ENCODE measurements at places on chromosomes 4 and X. TPM values are rescaled to one million over a fixed set of nuclear protein-coding genes. Genes with fewer than 3 reads are reported as not detected.

DNA sequence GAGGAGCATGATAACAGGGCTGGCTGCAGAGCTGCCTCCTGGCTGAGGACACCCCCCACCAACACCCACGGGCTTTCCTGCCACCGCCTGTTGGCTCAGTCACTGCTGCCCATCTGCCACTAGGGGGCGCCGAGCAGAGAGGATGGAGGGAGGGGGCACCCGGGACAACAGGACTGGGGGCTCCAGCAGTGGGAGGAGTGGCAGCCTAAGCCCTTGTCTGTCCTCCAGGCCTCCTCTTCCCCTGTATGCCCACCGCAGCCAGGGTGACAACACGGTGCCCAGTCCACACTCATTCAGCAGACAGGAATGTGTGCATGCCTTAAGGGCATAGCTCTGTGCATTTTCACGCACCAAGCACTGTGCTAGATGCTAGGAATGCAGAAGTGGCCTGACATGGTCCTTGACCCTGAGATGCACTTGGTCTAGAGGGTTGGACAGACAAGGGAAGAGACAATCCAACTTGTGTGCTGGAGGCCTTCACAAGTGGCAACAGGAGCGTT is 149.9 kb downstream of the AMMECR1 start:
- no peak for DNase-seq

DNA sequence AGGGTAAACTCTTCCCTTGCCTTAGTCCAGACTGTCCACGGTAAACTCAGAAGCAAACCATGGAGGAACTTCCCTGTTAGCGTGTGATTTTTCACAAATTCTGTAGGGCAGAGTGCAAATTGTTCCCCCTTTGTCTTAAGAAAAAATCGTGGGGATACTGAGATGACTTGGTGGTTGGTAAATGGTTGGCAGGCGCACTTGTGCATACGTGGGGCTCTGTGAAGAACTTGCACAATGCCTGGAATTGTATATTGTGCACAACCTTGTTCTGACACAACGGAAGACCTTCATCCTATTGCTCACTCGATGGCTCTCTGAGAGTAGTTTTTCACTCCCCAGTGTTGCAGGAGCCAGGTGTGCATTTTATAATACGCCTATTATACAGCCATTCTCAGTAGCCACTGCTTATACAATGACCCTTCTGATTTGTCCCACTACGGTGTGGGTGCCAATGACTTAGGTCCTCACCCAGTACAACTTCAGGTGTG is 150.0 kb downstream of the SPRY1 start:
- DNase-seq: no peak

DNA sequence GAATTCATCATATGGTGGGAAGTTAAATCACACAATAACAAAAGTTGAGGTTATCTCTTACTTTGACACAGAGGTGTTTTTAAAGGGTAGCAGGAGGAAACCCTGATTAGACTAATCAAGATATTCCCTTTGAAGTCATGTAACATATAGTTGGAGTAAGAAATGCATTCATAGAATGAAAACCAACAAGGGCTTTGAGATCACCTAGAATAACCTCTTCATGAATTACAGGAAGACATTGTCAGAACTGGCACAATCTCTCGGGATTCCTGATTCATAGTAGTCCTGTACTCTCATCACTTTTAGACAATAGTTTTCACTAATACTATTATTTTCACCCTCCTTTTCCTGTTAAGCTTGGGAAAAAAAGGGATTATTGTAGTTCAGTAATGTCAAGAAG is 170.2 kb downstream of the PPP3CA start:
- no peak for DNase-seq

MAGEA2 gene
- not detected for total RNA-seq

CXCL3 gene
- total RNA-seq: not detected
